ENCODE measurements at places on chromosomes 5 and 9.

GRCh38 chr5:53323511-53323910 lies 156.9 kb upstream of the FST start:
- DNase-seq = peak; percentile 29

GRCh38 chr9:81292056-81292805 lies 397.1 kb downstream of the TLE1 start:
- DNase-seq = no peak

GRCh38 chr9:130975156-130975555 lies 33.8 kb upstream of the LAMC3 start:
- DNase-seq = no peak

GRCh38 chr5:53482717-53483638 lies 2.5 kb downstream of the FST start:
- DNase-seq = peak; percentile 65

DNA sequence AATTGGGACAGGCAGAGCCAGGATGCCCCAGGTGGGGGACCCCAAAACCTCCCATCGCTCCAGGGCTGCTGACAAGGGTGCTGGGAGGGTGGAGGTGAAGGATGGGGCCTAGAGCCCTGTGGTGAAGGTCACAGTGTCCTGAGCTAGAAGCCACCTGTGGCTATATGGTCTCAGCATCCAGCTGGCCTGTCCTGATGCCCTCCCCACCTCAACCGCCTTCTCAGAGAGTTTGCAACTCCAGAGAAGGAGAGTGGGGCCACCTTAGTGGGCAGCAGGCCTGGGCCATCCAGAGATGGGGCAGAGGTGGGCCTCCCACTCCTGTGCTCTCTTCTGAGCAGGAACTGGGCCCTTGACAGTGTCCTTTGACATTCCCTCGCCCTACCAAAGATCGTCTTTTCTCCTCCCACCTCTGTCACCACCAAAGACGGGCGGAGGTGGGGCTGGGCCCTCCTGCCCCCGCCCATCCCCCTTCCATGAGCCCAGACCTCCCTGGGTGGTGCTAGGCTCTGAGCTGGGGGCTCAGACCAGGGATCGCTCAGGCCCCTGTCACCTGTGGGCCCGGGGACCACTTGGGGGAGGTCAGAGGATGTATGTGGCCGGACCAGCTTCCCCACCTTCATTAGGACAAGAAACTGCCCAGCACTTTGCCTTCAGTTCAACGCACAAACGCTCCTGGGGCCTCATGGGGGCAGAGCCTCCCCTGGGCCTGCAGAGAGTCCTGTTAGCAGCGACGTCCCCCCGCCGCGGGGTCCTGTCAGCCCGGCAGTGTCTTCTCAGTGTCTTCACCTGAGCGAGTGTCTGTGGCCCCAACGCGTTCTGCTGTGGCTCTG lies 10.0 kb upstream of the DOLPP1 start:
- peak; percentile 10 for DNase-seq

DNA sequence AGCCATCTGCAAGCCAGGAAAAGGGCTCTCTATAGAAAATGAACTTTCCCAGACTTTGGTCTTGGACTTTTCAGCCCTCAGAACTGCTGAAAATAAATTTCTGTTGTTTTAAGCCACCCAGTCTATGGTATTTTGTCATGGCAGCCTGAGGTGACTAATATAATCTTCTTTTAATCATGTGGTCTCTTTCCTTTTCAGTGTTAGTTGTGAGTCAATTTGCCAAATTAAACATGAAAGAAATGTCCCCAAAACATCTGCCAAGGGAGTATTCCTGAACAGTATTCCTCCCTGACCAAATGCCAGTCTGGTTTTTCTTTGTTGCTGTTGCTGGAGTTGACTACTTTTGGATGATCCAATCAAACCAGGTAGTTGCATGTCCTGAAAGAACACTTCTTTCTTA lies 4.7 kb upstream of the YTHDC2 start:
- no peak for DNase-seq

GRCh38 chr9:108463932-108464606 lies 391.7 kb downstream of the ACTL7B start:
- DNase-seq = no peak

DNA sequence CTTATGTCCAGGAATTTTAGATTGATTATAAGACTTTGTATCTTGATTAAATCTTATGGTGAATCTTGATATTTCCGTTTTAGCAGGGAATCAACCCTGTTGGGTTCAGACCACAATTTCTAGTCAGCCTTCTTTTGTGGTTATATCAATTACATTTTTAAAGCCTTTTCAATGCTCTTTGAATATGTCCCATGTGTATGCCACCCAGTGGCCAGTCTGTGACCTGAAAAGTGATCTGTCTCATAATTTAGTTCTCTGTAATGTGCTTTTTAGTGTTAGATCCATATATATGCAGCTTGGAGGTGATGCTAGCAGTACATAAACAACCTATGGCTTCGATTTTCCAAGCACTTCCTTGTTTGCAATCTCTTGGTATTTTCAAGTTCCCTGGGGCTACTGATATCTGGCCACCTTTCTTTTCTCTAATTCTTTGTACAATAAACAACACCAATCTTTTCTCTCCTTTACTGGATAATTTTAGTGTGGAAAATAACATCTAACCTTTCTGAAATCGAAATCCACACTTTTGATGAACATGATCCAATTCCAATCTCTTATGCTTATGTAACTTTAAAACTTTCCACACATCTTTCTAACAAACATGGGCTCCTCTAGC lies 28.8 kb downstream of the PDE8B start:
- DNase-seq = peak; percentile 4

GRCh38 chr5:159010661-159011442 lies 88.9 kb downstream of the EBF1 start:
- DNase-seq = no peak

GRCh38 chr5:174610968-174611367 lies 113.4 kb upstream of the MSX2 start:
- no peak for DNase-seq

DNA sequence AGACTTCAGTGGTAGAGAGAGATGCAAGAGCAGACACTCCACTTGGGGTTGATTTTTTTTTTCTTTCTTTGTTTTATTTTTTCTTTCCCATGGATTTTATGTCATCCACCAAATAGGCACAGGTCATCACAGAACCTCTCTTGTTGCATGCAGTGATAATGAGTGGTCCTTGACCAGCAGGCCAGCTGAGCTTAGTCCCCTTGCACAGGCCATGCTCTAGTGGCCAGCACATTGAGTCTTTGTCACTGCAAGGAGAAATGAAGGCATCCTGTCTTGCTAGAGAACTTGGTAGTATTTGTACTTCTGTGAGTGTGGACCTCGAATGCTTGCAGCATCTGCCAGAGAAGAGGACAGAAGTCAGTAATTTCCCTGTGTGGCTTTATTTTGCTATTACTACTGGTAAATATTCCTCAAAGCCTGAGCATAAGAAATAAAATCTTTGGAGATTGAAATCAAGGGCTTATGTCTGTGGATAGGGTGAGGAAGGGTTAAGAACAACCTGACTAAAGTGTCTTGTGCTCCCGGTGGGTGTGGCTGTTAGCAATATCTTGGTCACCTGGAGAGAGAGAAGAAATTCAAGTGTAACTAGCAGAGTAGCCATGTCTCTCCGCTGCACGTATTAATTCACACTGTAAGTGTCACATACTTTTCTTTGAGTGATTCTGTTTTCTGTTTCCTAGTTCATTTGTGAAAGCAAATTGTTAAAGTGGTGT lies 45.3 kb upstream of the NCS1 start:
- no peak for DNase-seq

DNA sequence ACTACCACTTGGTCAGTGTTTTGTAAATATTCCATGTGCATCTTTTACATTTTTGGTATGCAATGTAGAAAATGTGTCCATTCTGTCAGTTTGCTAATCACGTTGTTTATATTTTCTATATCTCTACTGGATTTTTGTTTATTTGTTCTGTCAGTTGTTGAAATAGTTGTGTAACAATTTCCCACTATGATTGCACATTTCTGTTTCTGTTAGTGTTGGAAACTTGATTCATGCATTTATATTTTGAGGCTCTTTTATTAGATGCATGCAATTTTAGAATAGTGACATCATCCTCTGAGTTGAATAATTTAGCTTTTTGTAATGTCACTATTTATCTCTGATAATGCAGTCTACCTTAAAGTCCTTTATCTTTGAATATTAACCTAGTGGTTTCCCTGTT lies 25.8 kb upstream of the LECT2 start:
- no peak for DNase-seq

GRCh38 chr5:180424094-180424493 lies 70.1 kb upstream of the CNOT6 start:
- no peak for DNase-seq

DNA sequence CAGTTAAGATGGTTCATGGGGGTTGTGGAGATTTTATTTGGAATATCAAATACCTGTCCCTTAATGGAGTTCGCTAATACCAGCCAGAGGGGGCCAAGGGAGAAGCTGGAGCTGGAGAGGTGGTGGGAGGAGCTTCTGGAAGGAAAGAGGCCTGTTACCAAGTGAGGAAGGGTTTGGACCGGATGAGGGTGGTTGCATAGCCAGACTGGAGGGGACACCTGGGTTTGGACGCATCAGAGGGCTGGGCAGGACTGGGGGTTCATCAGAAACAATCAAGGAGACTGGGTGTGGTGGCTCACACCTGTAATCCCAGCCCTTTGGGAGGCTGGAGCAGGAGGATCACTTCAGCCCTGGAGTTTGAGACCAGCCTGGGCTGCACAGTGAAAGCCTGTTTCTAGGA lies 111.8 kb upstream of the IER5L start:
- DNase-seq = no peak

- no peak for DNase-seq
Observed at GRCh38 chr9:137220317-137221094, 1.5 kb downstream of the RNF208 start.

DNA sequence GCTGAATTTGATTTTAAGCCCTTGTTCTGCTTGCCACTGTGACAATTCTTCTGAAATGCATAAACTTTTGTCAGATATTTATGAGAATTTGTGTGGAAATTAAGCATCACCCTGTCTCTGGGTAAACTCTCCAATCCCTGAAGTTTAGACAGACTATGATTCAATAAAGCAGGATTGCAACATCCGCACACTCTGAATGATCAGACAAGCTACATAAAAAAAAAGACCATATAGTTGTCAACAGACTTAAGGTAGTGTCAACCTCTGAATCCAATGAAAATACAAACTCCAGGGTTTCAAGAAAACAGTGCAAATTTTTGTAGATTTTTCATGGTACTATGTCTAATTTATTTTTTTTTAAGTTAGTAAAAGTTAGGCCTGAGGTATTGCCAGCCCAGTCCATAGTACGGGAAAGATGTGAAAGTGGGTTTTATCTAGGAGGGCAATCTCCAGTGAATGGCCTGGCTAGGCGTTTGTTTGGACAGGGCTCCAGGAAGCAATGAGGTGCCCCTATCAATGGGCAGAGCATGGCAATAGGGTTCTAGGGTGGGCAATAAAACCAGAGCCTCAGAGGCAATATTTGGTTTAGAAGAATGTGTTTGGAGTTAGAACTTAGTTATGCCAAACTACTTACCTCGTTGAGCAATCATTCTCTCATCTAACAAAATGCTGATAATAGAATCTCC lies 762.6 kb upstream of the SEMA6A start:
- no peak for DNase-seq

GRCh38 chr9:4287386-4287785 lies 12.5 kb downstream of the GLIS3 start:
- no peak for DNase-seq

Data from NCI-H526 (cell line).